ENCODE measurements at places on chromosomes 7 and 10. TPM values are rescaled to one million over a fixed set of nuclear protein-coding genes. Genes with fewer than 3 reads are reported as not detected.
A peak's percentile ranks its signal among the peaks of the same experiment; 100 is the strongest.

- DNase-seq: peak; percentile 12
Observed at GRCh38 chr7:156222611-156223010, 410.3 kb upstream of the SHH start.

GRCh38 chr10:32299354-32299980, 47.5 kb downstream of the EPC1 start:
- no peak for DNase-seq

GRCh38 chr7:131602994-131603372, 46.6 kb upstream of the PODXL start:
- DNase-seq: no peak

- DNase-seq: no peak
Observed at GRCh38 chr10:117130346-117130745, 7.7 kb downstream of the VAX1 start.

- DNase-seq: no peak
Observed at GRCh38 chr10:86793696-86794095, 37.3 kb downstream of the BMPR1A start.

- DNase-seq: no peak
Observed at GRCh38 chr7:80372415-80372814, 139.4 kb downstream of the GNAT3 start.

DNA sequence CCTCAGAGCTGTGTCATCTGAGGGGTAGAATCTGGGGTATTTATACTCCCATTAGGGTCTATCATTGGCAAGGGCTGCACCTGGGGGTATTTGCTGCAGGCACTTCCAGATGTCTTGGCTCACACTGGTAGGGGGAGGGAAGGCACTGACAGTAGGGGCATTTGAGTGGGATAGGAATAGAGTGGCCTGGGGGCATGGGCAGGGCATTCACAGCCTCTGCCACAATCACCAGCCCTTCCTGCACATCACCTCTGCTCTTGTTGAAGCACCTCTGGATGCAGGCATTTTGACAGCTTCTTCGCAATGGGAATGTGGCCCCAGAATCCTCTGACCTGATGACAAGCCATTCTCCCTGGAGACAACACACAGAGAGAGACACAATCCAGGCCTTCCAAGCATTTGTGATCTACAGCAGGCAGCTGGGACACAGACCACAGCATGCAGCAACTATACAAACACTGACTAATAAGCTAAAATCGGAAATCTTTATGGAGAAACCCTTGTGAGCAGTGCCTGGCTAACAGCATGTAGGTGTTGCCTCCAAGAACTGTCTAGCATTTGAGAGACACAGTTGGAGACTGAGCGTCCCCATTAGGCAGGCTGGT, 178.5 kb downstream of the KCNMA1 start:
- no peak for DNase-seq

- no peak for DNase-seq
Observed at GRCh38 chr10:31730776-31731175, 197.9 kb downstream of the ARHGAP12 start.

GRCh38 chr7:95927756-95928155, 155.4 kb downstream of the DYNC1I1 start:
- no peak for DNase-seq

GRCh38 chr10:129605266-129605985, 138.4 kb downstream of the MGMT start:
- DNase-seq: no peak

GRCh38 chr7:97457054-97457453, 274.8 kb upstream of the TAC1 start:
- DNase-seq: no peak

DNA sequence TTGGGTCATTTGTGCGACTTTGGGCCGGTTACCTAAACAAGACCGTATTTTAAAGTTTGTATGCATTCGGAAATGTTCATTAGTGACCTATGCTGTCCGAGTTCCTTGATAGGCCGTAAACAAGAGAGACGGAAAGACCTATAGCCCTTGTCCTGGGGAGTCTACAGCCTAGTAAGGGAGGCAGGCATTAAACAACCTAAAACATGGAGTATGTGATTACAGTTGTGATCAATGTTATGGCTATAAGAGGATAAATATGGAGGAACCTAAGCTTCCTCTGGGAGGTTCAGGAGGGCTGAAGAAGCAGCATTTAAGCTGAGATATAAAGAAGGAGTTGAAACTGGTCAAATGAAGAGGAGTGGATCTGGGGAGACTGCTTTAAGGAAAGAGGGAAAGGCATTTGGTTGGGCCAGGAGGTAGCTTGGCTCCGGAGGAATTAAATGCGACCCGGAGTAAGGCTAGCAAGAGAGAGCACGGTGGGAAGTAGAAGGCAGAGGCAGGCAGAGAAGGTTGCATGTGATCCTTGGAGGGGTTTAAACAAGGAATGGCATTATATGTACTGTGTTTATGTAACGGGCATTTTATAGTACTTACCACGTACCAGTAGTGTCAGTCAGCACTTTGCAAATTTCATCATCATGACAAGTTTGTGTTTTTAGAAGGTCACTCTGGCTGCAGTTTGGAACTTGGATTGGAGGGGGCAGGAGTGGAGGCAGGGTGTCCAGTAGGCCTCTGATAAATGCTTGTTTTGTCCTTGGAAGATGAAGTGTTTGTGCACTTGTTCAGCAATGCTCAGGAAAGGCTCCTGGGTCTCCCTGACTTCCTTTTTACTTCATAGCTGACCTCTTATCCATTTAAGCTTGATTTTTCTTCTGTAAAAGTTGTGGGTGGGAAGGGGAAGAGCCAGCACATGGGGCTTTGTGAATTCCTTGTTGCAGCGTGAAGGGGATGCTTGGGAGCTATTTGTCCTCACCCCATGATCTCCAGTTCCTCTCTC, 1.0 kb upstream of the AVPI1 start:
- DNase-seq: no peak

GRCh38 chr10:121084016-121084674, 233.0 kb downstream of the WDR11 start:
- no peak for DNase-seq

GRCh38 chr10:66931949-66932343, 6.1 kb downstream of the LRRTM3 start:
- DNase-seq: no peak

- DNase-seq: no peak
Observed at GRCh38 chr10:59354434-59354833, 7.9 kb downstream of the FAM13C start.

GRCh38 chr10:76885816-76886215, 751.8 kb downstream of the KCNMA1 start:
- DNase-seq: no peak

The RINT1 gene
- total RNA-seq: 25.7 TPM

The EPHA1 gene
- 0.47 TPM for total RNA-seq

The TAS2R3 gene
- total RNA-seq: 0.75 TPM

The MINDY4 gene
- total RNA-seq: 1.1 TPM
